ENCODE measurements at places on chromosomes 1 and 21. TPM values are rescaled to one million over a fixed set of nuclear protein-coding genes. Genes with fewer than 3 reads are reported as not detected.

DNA sequence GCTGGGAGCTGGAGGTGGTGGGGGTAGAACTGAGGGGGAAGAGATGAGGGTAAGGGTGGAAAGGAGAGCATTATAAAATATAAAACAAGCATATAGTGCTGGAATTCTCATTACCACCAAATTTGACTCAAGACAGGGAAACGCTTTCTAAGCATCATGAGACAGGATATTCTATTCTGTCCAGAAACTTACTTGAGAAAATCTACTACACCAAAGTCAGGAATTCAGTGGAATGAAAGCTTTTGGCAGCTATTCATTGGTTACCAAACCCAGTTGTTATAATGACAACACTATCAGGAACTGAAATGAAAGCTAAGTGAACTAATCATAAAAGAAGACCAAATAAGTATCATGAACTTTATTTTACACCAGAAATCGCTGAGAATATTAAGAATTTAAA, 14.5 kb downstream of the AIDA start:
- no peak for DNase-seq

DNA sequence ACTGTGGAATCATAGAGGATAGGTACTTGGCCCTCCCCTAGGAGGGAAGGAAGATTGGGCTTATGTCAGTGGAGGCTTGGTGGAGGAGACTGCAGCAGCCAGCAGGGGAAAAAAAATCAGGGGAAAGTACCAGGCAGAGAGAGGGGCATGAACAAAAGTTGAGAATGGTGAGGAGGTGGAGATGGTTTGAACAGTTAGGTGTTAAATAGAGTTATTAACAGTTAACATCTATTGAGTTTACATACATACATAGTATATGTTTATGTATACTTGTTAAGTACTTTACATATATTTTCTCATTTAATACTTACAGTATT, 136.5 kb upstream of the HNRNPU start:
- DNase-seq: no peak

Gene DYRK3
- total RNA-seq: 26.6 TPM

DNA sequence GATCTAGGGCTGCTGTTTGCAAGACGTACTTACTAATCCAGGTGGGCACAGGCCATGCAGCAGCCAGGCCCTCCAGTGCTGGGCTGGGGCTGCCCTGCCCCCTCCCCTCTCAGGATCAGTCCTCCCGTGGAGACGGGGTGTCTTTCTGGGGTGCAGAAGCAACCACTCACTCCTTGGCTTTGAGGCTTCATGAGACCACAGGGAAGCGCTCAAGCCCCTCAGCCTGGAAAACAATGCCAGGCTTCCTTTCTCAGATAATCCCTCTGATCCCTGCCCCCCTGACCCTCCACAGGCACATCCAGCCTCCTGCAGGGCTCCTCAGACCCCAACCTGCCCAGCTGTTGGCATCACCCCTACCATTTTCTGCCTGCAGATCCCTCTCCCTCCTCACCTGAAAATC, 13.9 kb upstream of the C2CD2 start:
- no peak for DNase-seq

- no peak for DNase-seq
These were observed 4.0 kb downstream of the RNF11 start for GRCh38 chr1:51240084-51240483.

DNA sequence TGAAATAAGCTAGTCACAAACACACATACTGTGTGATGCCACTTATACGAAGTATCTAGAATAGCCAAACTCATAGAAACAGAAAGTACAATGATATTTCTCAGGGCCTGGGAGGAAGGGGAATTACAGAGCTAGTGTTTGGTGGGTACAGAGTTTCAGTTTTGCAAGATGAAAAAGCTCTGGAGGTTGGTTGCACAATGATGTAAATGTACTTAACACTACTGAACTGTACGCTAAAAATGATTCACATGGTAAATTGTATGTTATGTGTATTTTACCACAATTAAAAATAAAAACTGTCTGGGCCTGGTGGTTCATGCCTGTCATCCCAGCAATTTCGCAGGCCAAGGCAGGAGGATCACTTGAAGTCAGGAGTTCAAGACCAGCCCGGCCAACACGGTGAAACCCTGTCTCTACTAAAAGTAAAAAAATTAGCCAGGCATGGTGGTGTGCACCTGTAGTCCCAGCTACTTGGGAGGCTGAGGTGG, 15.3 kb upstream of the FHAD1 start:
- no peak for DNase-seq

DNA sequence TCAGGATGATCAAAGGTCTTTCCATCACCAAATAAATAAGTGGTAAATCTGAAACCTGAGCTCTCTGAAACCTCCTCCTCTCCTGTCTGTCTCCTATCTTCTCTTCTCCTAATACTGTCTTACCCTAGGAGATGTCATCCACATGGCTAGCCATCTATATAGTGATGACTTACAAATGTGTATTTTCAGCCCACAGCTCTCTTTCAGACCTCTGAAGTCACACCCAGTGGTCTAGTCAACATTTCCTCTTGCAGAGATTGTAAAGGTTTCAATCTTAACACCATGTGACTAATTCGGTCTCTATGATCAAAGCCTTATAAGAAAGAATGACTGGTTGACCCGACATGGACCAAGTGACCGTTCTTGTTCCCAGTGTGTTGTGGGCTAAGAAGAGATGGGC, 63.1 kb upstream of the DPT start:
- no peak for DNase-seq

DNA sequence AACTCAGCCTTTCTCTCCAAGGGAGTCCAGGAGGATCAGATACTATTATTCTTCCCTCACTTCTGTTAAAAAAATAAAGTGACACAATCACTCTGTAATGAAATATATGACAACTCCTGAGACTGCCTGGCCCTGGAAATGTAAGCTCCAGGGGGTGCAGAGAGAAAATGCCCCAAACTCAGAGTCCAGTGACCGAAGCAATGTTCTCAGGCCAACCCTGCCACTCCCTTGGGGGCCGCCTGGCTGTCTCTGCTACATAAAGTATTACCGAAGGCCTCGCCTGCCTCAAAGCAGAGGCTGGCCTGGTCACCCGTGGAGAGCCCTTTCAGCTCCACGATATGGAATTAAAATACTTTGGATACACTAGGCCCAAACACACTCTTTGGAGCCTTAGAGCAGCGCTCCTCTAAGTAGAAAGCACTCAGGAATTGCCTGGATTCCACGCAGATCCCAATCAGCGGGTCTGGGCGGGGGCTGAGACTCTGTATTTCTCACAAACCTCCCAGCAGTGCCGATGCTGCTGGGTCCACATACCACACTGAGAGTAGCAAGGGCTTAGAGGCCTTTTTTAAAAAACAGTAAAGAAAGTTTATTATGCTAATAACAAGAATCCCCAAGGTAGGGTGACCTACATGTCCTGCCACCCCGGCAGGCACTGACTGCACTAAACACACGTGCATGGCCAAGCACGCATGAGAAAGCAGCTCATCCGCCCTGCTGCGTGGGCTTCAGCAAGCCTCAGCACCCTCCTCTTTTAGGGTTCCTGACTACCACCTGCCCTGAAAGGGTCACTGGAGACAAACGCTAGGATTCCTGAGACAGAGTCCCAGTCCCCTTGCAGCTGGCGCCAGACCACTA, 31.1 kb downstream of the TMCO4 start:
- DNase-seq: no peak

DNA sequence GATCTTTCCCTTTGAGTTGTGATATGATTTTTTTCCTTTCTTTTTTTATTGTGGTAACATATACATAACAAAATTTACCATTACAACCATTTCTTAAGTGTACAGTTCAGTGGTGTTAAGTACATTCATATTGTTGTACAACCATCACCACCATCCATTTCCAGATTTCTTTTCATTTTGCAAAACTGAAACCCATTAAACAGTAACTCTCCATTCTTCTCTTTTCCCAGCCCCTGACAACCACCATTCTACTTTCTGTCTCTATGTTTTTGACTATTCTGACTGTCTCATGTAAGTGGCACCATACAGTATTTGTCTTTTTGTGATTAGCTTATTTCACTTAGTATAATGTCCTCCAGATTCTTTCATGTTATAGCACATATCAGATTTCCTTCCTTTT, 30.3 kb downstream of the CEP350 start:
- DNase-seq: no peak

DNA sequence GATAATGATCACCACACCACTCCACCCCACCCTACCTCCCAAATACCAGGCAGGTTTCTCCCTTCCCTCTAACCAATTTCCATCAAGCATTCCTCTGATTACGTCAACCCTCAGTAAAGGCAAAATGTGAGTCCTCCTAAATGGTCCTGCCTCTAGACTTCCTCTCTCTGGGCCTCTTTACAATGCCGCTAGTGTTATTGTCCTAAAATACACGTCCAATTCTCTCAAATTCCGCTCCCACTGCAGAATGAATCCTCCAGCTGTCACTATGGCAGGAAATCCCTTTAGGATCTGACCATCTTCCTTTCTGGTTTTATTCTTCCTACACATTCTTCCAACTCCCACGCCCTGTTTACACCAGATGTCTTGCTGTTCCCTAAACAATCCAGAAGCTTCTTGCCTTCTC, 68.7 kb downstream of the DEGS1 start:
- DNase-seq: no peak

GRCh38 chr1:167795810-167796740, 74.3 kb downstream of the MPZL1 start:
- peak; percentile 41 for DNase-seq

DNA sequence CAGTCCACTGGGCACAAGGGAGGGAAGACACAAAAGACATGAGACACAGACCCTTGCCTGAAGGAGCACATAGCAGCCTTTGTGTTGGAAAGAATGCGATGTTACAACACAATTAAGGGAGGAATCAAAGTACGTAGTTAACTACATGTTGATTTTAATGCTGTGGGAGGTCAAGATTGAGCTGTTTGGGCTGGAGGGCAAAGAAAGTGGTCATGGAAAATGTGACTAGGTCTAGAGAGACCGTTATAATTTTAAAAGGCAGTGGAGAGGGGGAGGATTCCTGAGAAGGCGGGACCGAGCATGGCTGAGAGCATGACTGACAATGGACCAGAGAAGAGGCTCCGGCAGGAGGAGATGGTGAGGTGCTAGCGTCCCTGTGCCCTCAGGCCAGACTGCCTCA, 111.8 kb upstream of the ATP1A1 start:
- no peak for DNase-seq

Gene LIN28A
- total RNA-seq: not detected

DNA sequence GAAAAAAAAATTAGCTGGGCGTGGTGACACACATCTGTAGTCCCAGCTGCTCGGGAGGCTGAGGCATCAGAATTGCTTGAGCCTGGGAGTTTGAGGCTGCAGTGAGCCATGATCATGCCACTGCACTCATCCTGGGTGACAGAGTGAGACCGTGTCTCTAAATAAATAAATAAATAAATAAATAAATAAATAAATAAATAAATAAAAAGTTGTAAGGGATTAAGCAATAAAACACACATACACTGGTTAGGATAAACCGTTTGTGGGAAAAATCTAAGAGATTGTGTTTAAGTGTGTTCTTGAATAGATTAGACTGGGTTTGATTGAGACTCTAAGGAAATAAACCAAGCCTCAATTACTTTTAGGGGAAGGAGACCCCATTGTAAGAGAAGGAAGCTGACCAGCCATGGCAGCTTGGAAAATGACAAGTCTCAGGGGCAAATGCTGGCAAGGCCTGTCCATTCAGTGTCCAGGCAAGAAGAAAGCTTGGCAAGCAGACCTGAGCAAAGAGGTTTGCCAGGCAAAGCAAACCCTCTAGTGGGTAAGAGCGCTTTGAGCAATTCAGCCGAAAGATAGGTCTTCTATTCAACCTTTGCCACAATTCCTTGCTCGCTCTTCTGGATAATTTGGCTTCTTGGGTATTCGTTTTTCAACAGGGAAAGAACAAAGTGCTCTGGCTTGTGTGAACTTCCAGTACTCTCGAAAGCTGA, 106.9 kb upstream of the SERBP1 start:
- DNase-seq: no peak

DNA sequence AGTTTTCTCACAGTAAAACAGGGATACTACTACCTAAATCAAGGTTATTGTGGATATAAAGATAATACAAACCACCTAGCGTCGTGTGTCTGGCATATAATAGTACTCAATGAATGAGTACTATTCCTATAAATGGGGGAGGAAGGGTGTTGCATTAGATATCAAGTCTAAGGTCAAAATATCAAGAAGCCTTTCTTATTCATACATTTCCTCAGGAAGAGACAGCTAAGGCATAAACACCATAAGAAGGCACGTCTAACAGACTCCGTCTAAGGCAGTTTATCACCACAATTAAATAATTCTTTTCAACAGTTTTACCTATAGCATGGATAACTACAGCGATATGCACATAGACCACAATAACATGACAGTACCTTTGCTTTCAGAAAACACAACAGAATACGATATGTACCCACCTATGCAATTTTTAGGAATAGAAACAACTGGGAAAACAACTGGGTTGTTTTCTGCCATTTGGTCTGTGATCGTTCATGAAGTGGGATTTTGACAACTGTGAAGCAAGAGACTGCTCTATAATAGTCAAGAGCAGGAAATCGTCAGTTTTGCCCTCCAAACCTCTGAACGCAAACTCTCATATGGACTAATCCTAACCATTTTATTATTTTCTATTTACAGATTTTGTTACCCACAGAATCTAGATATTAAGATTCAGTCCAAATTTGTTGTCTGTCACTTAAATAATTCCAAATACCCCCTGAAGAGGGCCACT, 53.1 kb downstream of the HNRNPR start:
- no peak for DNase-seq

DNA sequence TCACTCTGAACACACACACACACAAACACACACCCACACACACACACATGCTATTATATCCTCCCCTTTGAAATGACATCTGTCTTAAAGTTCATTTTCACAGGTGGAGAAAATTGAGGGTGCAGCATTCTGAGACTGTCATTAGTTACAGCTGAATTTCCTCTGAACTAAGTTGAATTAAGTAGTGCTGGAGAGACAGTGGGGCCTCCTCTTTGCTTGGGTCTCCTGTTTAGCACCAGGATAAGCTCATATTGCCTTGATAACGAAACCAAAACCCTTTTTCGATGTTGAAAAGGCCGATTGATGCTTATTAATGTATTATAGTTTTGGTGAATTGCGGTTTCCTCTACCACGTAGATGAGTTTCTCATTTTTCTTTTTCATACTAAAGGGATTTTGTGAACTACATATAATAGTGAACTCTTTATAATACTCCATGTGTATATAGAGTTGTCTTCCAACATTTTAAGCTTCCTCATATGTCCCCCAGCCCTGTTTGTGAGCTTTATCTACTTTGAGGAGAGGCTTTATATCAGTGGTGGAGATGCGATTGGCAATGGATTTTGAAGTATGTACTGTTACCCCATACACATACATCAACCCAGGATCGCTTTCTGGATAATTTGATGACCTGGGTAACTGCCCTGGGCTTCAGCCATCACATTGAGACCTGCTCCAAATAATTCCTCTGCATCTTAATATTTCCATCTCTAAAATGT, 17.4 kb downstream of the DYNLT5 start:
- DNase-seq: no peak

GRCh38 chr1:83670909-83671565, 327.9 kb downstream of the TTLL7 start:
- no peak for DNase-seq

- DNase-seq: no peak
These were observed 1.9 kb downstream of the LY9 start for GRCh38 chr1:160797861-160798273.

Gene CORT
- 0.19 TPM for total RNA-seq

All from left ventricle myocardium inferior (tissue), 1 donor.